G401 (cell line): ENCODE measurements at places on chromosomes 1 and 21.

DNA sequence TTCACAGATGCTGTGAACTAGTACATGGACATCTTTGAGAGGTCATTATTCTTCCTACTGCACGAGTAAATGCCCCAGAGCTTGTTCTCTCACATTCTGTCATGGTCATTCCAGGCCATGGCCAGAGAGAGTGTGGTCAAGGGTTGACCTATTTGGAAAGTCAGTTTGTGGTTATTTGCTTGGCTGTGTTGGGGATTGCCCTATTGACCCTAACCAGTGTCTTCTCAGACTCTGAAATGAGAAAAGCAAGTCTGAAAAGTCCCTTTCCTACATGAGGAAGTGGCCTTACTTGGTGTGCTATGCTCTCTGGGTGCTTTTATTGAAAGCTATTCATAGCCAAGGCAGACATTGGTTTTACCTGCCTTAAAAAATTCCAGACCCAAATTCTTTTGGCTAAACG is 26.6 kb downstream of the CLIC6 start:
- DNase-seq, result no peak

DNA sequence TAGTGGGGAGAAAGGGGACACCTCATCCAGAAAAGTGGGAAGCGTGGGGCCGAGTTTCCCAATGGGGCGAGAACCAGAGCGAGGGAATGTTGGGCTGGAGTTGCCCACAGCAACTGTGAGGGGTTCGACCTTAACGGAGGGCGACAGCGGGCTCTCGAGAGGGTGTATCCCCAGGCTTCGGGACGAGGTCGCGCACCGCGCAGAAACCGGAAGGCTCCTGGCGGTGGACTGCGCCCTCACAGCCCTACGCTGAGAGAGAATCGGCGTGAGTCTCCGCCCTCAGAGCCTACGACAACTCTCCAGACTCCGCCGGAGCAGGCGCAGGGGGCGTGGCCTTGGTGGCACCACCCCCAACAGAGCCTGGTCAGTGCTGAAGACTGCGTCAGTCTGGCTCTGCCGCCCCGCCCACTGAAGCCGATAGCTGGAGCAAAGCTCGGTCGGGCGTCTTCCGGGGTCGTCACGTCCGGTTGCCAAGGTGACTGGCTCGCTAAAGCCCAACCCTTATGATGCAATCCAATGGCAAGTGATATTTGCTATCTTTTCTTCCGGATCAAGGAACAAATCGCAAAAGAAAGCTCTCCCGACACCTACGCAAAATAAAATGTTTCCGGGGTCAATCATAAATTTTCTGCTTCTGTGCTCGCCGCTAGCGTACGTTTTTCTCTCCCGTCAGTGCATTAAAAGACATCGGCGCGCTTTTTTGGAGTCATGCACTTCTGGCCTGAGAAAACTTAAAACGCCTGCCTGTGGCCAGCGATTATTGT is at the start of gene LRIF1:
Gene LRIF1 (minus strand): TSS at position 232 of the 764 bp plus-strand sequence. CDS start 234 bp downstream, outside the sequence.
- peak; percentile 99 for DNase-seq

DNA sequence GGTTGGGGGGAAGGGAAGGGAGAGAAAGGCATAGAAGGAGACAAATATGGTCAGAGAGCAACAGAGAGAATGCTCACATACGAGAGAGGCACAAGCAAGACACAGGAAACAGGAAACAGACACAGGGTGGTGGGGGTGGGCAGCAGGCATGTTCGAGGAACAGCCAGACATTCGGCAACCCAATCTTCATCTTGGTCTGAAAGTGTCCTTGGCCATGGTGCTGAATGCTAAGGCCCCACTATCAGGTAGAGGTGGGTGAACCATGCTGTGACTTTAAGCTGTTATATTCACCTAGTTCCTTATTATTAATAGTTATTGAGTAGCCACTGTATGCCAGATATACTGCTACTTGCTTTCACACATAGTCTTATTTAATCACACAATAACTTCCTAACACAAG is 109.2 kb downstream of the DDX20 start:
- DNase-seq, result no peak

- no peak for DNase-seq
These were observed 14.6 kb downstream of the EPHX1 start for GRCh38 chr1:225824533-225824941.

DNA sequence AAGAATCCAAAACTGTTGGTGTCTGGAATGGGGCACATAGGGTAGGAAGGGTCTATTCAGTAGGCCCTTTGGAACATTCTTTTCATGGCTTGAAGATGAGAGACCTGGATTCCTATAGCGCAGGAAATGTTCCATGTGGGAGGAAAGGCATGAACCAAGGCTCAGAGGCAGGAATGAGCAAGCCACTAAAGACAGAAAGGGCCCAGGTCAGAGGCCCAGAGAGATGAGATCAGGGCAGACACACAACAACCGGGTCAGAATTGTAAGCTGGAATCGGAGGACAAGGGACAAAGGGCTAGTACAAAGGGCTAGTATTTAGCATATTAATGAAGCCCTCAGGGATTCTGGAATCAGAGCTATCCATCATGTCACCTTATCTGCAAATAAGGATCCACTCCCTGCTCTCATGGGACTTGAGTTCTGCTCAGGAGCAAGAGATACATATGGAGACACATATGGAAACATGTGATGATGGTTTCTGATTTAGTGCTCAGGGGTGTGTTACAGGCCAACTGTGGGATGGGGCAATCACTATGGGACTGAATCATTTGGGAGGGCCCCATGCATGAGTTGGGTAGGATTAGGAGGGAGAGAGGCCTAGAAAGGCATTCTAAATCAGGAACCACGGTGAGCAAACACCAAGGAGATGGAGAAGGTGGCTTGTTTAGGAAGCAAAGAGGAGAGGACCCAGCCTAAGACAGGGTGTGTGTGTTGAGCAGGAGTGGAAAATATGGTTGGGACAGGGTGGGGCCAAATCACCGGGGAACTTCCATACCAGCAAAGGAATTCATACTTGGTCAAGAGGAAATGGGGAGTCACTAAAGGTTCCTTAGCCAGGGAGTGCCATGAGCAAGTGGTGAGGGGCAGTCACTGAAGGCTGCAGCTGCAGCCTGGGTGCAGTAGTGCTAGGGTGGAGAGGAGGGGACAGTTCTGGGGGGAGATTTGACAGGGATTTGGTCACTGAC is 8.6 kb downstream of the NECTIN4 start:
- DNase-seq, result no peak

- no peak for DNase-seq
These were observed 10.0 kb downstream of the SELL start for GRCh38 chr1:169701261-169702005.

DNA sequence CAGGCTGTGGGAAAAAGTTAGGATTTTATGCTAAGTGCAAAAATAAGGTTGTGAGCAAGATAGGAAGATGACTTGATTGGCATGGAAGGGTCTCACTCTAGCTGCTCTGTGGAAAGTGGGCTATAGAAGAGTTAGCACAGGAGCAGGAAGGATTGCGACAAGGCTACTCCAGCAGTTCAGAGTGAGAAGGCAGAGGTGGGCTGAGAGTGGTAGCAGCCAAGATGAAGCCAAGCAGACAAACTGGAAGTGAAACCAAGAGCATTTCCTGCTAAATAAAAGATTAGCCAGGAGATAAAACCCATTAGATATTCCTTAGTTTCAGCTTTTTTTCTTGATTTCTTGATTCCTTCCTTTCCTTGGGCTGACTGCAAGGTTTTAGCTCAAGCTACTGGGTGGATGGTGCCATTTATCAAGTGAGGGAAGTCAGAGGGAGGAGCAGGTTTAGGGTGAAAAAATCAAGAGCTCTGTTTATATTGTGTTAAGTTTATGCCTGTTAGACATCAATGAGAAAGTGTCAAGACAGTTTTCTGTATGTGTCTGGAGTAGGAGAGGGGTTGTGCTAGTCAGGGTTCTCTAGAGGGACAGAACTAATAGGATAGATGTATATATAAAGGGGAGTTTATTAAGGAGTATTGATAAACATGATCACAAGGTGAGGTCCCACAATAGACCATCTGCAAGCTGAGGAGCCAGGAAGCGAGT is 33.1 kb upstream of the ZNF644 start:
- DNase-seq, result no peak

DNA sequence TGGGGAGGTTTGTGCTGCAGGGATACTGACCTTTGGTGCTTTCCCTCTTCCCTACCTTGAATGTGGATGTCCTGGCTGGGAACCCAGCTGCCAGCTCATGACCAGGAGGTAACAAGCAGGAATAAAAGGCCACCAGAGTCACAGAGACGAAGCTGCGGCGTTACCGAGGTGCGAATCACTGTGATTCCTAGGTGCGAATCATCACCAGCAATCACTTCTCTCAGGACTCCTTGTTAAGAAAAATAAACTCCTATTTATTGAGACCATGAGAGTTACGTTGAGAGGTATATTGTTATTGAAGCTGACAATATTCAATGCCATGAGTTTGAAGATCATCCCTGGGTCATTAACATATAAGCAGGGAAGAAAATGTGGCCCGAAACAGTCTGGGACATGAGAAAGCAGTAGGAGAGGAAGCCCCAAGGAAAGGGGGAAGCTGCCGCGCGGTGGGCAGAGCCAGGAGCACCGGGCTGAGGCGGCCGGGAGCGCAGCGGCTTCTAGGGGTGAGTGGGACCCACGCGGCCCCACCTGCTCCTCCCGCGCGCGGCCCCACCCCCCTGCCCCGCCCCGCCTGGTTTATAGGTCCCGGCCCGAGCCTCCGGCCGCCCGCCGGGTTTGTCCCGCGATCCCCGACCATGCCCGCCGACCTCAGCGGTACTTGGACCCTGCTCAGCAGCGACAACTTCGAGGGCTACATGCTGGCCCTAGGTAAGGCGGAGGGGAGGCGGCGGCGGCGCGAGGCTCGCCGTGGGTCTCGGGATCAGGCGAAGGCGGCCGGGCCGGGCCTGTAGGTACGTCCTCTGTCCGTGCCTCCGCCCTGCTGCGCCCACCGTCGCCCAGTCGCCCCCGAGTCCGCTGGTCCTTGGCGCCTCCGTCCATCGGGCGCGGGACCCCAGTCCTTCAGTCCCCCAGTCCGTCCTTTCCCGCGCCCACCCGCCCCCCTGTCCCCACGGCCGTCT is at the start of gene RBP7:
Gene RBP7 (plus strand): TSS at position 605 of the 959 bp plus-strand sequence. CDS start 31 bp downstream, at position 636.
- DNase-seq, result no peak

DNA sequence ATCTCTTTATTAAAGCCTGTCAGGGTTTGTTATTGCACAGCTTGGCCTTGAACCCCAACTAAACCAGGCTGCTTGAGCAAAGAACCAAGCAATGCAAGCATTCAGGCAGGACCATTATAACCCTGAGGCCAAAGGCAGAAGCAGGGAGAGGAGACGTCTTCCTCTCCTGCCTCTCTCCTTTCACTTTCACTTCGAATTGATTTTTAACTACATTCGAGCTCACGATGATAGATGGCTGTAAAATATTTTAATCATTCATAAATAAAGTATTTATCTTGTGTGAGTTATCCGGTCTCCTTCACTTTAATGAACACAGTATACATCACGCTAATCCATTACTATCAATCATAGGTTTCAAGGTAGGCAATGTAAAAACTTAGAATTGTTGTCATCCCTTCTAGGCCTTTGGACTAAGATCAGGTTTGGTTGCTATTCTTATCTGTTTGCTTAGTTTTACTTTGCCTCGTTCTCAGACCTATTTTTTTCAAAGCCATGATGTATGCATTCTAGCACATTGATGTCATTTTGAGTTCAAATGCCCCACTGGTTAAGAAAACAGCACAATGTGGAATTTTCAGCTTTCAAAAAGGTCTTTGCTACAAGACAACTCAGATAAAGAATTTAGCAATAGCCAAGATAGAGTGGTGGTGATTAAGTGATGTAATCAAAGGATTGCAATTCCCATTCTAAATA is 480.2 kb upstream of the RUNX1 start:
- no peak for DNase-seq

GRCh38 chr1:16173447-16174260 is 17.8 kb upstream of the EPHA2 start:
- no peak for DNase-seq

DNA sequence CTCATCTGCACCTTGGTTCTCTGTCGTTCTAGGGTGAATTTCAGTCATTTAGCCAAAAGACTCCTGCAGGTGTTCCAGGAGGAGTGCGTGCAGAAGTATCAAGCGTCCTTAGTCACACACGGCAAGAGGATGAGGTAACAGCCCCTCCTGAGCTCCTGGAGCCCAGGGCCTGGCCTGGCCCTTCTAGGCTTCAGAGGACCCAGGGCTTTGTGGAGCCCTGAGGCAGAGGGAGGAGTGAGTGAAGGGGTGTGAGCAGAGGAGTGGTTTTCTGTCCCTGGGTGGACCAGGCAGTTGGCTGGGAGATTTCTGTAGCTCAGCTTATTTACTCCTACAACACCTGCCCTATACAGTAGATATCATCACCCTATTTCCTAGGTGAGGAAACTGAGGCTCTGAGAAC is 15.7 kb upstream of the RASSF5 start:
- no peak for DNase-seq

GRCh38 chr1:177817937-177818875 is 151.7 kb downstream of the SEC16B start:
- DNase-seq, result no peak

DNA sequence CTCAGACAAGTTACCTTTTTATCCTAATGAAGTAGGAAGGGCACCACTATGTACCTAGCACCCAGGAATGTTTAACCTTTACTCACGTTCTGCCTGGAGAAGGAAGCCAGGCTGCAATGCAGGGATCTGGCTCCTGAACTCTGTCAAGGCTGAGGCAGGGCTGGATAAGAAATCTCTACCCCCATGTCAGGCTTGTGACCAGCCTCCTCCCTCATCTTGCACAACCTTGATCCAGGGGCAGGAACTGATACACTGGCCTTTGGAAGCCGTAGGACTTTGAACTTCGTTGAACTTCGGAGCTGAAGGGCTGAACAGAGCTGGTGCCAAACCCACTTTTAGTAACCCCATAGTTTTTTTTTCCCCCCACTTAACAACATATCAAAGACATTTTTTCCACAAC is 8.0 kb upstream of the AKR1A1 start:
- DNase-seq, result no peak

DNA sequence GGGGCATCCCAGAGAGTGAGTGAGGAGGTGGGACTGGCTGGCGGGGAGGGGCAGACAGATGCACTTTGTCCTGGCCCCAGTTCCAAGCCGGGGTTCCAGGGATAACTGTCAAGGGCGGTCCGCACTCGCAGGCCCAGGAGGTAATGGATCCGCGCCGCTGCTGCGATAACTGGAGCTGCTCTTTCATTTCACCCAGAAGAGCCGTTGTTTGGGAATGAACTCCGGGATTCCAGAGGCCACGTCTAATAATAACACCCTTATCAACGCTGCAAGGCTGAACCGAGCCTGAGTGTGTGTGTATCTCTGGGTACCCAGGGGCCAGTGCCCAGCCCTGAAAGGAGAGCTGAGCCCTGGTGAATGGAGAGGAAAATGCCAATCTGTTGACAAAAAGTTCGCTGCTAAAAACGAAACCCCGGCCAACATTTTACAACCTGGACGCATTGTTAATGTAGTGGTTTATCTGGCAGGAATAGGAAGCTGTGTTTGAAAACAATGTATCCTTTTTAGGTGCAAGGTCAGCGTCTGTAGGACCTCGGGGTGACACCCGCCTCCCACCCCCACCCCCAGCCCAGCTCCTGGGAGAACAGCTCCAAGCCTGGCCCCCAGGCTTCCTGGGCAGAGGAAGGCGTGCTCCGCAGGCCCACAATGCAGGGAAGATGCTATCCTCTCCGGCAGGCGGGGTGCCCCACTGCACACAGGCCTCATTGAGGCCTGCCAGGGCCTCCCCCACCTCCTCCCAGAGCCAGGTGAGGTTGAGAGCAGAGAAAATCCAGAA is 119.7 kb downstream of the PROX1 start:
- no peak for DNase-seq
